GM06990 (cell line): ENCODE measurements at places on chromosomes 12 and 14.

- DNase-seq, result no peak
These were observed 22.8 kb downstream of the PIGH start for GRCh38 chr14:67577181-67577808.

DNA sequence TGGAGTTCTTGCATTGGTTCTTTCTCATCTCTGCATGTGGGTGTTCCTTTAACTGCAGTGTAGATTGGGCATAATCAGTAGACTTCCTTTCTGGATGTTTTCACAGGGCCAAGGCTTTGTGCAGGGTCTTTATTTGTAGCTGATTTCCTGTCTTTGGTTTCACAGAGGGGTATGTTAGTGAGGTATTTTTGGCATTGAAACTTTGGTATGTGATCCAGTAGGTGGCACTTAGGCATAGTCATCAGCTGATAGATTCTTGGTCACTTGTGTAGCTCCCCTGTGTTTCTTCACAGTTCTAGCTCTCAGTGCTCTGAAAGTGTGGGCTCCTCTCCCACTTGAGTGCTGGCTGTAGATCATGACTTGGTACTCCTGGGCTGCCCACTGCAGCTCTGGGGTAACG is 52.7 kb upstream of the LMO3 start:
- no peak for DNase-seq

- no peak for DNase-seq
These were observed 526.5 kb downstream of the CCER1 start for GRCh38 chr12:90428465-90428864.

DNA sequence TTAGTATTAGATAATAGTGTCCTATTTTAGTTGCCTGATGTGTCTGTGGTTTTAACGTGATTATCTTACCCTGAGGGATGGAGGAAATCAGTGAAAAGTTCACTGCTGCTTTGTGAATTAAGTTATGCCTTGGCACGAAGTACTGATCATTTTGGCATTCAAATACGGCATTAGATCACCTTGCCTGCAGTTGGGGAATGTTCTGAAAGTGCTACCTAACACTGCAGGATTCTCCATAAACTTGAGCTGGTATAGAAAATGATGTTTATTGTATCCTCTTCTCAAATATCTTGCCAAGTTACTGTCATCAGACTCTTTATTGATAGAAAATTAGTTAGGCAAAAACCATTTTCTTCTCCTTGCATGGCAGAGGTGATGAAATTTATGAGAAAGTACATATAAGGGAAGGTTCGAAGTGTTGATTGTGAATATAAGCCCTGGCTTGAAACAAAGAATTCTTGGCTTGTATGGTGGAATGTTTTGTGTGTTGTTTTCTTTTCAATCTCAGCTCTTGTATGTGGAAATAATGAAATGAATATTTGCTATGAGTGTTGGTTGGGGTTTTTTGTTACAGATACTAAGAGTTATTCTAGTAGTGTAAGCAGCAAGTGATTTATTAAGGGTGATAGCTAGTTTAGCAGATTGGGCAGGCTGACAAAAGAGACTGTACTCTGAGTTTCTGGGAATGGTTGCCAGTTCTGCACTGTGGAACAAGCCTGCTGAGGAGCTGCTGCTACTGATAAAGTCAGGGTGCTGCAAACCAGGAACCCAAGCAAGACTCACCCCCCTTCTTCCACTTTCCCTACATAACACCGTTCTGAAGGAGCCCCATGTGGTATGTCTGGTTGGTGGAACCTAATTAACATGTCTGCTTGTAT is 448.3 kb downstream of the PCNX1 start:
- peak; percentile 41 for DNase-seq

- no peak for DNase-seq
These were observed 8.3 kb downstream of the KRT80 start for GRCh38 chr12:52183544-52183910.

GRCh38 chr14:99519347-99519881 is 38.2 kb downstream of the CCNK start:
- DNase-seq, result no peak

DNA sequence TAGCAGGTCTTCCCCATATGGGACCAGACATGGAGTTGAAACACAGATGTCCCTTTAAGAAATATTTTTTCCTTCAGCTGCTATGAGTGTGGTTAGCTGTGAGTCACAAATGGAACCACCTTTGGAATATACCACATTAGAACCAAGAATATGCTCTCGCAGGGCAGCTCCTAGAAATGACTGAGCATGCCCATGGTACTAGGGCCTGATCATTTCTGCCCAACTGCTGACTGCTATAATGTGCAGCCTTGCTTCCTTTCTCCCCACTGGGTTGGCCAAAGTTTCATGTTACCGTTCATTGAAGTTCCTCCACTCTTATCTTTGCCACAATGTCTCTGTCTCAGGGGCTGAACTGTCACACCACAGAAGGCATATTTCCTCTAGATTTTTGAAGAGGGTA is 1074.6 kb downstream of the FLRT2 start:
- DNase-seq, result no peak

DNA sequence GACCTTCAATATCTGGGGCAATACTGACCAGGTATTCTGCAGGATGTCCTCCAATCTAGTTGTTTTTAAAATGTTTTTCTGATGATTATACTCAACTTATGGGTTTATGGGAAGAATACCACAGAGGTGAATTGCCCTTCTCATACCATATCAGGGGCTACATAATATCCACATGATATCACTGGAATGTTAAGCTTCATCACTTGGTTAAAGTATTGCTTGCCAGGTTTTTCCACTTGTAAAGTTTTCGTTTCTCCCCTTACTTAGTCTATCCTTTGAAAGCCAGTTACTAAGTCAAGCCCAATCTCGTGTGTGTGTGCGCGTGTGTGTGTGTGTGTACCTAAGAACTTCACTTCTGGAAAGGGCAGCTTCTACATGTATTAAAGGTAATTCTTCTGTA is 980.9 kb upstream of the FBXO33 start:
- DNase-seq, result no peak

GRCh38 chr14:97776890-97777558 is 979.8 kb downstream of the VRK1 start:
- no peak for DNase-seq

DNA sequence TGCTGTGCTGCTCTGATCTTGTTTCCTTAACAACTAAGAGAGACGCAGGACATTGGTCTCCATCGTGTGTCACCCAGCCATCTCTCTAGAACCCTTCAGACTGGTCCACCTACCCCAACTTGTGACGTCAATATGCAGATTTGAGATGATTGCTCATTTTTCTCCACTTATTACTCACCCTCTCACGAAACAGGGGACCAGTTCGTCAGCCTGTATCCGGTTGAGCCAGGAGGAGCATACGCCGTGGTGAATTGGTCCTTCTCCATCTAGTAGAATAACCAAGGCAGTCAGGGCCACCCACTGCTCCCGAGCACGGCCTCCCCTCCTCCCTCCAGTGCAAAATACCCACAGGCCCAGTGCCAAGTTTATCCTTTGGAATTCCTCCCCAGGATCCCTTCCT is 36.2 kb upstream of the FBXO21 start:
- no peak for DNase-seq

DNA sequence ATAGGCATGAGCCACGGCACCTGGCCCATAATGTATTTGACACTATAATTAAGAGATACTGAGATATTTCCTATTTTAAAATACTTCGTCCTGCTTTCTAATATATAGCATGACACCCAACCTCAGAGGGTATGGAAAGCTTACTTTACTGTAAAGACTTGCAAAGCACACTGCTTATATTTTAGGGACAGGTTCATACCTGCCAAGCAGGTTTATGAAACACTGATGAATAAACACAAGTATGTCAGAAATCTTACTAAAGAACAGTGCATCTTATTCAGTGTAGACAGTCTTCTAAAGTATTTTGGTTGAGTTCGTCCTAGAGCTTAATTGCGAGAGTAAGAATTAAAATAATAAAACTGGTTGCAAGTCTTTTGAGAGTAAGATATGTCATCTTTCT is 65.4 kb downstream of the PPFIBP1 start:
- DNase-seq, result no peak

GRCh38 chr12:131357920-131358319 is 353.0 kb upstream of the SFSWAP start:
- no peak for DNase-seq

DNA sequence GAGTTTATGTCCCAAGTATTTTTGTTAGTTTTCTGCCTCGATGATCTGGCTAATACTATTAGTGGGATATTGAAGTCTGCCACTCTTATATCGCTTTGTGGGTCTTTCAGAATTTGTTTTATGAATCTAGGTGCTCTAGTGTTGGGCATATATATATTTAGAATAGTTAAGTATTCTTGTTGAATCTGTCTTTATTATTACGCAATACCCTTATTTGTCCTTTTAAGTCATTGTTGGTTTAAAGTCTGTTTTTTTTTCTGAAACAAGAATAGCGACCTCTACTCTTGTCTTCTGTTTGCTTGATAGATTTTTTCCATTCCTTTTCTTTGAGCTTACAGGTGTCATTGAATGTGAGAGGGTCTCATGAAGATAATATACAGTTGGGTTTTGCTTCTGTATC is 239.0 kb downstream of the ASCL1 start:
- no peak for DNase-seq

DNA sequence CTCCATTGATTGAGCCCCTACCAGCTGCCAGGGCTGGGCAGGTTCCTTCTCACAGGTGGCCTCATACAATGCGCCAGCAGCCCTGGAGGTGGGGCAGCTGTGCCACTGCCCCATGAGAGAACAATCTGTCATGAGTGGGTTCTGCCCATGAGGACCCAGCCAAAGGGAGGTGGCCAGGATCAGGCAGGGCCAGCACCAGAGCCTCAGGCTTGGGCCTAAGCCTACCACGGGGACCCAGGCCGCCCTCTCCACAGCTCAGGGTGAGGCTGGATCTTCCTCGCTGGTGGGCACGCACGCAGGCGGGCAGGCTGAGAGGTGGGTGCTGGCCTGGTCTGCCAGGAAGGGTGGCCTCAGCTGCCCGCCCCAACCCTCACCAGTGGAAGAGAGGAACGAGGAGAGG is 110.7 kb downstream of the KIF26A start:
- DNase-seq, result no peak

GRCh38 chr14:22997676-22998323 is 12.1 kb downstream of the C14orf93 start:
- no peak for DNase-seq

GRCh38 chr14:30389134-30389876 is 169.7 kb upstream of the G2E3 start:
- DNase-seq, result no peak

- no peak for DNase-seq
These were observed 176.1 kb downstream of the APAF1 start for GRCh38 chr12:98821232-98821631.

- no peak for DNase-seq
These were observed 312.3 kb downstream of the PAWR start for GRCh38 chr12:79378496-79378895.

- DNase-seq, result no peak
These were observed 9.4 kb upstream of the CCDC175 start for GRCh38 chr14:59585891-59586554.

DNA sequence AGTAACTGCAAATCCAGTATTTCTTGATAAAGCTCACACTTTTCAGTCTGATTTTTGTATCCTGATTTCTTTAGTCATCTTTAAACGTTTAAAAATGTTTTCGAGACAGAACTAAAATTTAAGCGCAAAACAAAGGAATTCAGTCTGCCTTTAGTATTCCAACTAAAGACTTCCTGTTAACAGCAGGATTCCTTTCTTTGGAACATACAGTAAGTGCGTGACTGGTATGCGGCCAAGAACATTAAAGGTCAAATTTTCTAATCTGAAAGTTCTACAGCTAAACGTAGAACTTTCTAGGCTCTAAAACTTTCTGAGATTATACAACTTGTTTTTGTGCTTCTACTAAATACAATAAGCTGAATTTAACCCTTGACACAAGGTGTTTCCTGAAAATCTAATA is 9.9 kb downstream of the SAV1 start:
- no peak for DNase-seq

DNA sequence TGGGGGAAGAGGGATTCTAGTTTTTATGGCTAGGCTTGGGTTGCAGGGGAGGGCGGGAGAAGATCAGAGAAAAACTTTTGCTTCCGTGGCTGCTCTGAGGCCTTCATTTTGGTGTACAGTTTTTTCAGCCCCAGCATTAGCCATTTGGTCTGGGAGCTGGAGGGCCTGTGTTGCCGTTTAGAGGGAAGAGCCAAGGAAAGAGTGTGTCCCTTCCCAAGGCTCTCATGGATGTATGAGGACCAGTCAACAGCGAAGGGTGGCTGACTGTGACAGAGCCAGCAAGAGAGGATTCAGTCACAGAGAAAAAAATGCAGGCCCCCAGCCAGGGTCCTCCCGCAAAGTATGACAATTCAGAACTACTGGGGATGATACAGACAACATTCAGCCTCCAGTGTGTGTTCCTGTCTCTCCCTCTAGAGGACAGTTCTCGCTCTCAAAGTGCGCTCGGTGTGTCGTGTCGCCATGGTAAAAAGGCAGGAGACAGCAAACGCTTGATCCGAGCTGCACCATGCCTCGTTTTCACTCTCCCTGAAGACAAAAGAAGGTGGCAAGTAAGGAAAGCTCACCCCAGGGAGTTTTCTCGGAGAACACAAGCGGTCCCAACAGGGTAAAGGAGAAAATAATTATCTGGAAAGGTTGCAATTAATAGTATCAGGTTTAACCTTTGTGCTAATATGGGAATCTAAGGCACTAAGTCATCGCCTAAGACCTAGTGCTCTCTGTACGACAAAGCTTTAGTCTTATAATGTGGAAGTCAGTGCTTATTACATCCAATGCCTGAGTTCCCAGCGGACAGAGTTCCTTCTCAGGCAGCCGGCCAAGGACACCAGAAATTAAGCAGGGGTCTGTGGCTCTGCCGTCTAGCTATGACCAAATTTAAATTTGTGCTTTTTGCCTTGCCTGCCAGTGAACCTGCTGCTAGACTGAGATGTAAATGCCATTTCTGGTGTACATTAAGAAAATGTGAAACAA is 157.3 kb upstream of the PLXNC1 start:
- DNase-seq, result no peak

DNA sequence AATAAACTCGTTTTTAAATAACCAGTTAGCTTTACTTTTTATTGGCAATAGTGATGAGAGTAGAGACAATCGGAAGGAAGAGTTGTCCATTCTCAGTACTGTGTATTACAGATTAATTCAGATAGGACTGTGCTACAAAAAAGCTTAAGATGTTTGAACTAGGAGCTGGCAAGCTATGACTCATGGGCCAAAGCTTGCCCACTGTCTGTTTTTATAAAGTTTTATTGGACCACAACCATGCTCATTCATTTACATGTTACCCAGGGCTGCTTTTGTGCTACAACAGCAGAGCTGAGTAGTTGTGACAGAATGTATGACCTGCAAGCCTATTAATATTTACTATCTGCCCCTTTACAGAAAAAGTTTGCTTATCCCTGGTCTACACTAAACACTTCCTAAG is 19.4 kb downstream of the GNS start:
- no peak for DNase-seq

GRCh38 chr14:84112589-84112988 is 1417.4 kb upstream of the FLRT2 start:
- DNase-seq, result no peak

DNA sequence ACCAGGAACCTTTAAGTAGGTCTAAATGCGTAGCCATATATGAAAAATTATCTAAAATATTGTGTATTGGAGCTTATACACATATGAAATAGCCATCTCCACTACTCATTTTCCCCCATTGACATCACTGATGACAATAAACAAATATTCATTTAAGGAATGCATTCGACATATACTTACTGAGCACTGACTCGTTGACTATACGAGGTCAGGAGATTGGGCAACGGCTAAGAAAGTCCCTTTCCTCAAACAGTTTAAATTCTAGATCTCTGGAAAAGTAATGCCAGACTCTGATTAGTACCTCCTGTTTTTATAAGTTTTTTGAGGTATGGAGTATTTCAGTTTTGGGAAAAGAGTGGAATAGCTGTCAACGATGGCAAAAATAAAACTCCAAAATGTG is 139.4 kb upstream of the DIO2 start:
- DNase-seq, result no peak

GRCh38 chr12:120438495-120439198 is 734 bp downstream of the COX6A1 start:
- DNase-seq, result peak; percentile 28
